A549 treated with Mapracorat at 1 μM for 4 hours (cell line): ENCODE measurements at places on chromosomes 12 and 14. TPM values are rescaled to one million over a fixed set of nuclear protein-coding genes. Genes with fewer than 3 reads are reported as not detected.

BAZ2A gene
- total RNA-seq = 26.6 to 47.2 TPM (median 40.6 TPM) in 5 replicates

KCNMB4 gene
- 0.18 to 0.52 TPM (median 0.26 TPM) in 5 replicates for total RNA-seq

GALNT9 gene
- 2.8 to 6.3 TPM (median 4.7 TPM) in 5 replicates for total RNA-seq

RILPL2 gene
- total RNA-seq = 1.5 to 2.0 TPM (median 1.6 TPM) in 5 replicates

CACNA1C gene
- 0.03 to 0.09 TPM in 2 of 5 replicates, not detected in the others for total RNA-seq

CLMN gene
- total RNA-seq = 4.2 to 6.4 TPM (median 5.2 TPM) in 5 replicates

COCH gene
- 22.0 to 28.1 TPM (median 24.9 TPM) in 5 replicates for total RNA-seq

GPR132 gene
- 0.40 to 0.70 TPM (median 0.56 TPM) in 5 replicates for total RNA-seq

DHRS4 gene
- 42.8 to 50.0 TPM (median 43.6 TPM) in 5 replicates for total RNA-seq

KTN1 gene
- 96.5 to 145 TPM (median 107 TPM) in 5 replicates for total RNA-seq
